Fibroblast of gingiva (primary cell): ENCODE measurements at places on chromosomes 1 and 21.

- DNase-seq: no peak
These were observed 78.3 kb downstream of the UCHL5 start for GRCh38 chr1:192980856-192981255.

GRCh38 chr1:184315254-184315653 is 71.6 kb upstream of the C1orf21 start:
- peak; percentile 91 for DNase-seq

DNA sequence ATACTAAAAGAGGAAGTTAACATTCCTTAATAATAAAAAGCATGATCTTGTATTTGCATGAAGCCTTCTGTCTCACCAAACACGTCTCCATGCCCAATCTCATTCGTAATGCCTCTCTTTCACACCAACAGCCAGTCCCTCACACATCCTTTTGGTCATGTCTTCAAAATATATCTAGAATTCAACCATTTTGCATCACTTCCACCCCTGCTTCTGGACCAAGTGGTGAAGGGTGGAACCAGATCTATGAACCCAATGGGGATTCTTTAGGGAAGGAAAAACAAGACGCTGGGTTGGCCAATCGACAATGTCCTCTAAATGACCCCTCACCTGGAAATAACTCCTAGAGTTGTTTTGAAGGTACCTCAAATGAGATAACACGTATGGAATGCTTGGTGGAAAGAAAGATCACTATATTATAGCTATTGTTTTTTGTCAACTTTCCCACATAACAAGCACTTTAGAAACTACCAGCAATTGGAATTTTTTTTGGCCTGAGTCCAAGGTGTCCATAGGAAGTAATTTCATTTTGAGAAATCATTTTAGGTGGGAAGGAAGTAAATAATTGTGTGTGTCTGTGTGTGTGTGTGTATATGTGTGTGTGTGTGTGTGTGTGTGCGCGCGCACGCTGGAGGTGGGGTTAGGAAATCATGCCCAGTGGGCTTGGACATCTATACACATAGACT is at the start of gene KCNA10:
KCNA10 (minus strand) TSS at position 51 of the 686 bp plus-strand sequence. CDS start 388 bp downstream, outside the sequence.
- DNase-seq: no peak

DNA sequence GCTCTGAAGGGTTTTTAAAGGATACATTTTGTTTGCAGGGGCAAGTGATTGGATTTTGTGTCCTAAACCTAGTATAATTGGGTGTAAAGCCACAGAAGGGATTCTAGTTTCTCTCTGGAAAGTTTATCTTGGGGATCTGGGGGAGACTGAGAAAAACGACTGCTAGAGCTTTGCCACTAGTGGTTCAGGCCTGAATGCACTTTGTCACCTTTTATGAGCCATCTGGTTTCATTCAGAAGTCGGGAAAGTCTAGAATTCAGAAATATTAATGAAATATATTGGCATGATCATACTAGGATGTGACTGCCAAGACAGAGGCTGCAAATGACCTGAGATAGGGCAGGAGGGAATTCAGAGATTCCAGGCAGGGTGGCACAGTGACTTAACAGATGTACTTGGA is 111.5 kb upstream of the KCNK2 start:
- no peak for DNase-seq

DNA sequence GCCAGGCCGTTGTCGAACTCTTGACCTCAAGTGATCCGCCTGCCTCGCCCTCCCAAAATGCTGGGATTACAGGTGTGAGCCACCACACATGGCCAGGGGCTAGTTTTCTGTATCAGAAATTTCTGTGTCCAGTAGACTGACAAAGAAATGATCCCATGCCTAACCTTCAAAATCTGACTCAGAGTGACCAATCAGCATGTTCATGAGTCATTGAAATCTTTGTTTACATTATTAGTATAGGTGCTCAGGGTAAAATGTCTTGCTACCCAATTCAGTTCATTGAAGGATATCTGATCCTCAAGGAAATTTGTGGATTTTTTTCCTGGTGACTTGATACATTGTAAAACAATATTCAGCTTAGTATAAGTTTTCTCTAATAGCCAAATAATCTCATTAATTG is 11.0 kb upstream of the LDLRAD2 start:
- DNase-seq: no peak

- DNase-seq: peak; percentile 33
These were observed 8.8 kb downstream of the ZNF683 start for GRCh38 chr1:26363549-26364448.

DNA sequence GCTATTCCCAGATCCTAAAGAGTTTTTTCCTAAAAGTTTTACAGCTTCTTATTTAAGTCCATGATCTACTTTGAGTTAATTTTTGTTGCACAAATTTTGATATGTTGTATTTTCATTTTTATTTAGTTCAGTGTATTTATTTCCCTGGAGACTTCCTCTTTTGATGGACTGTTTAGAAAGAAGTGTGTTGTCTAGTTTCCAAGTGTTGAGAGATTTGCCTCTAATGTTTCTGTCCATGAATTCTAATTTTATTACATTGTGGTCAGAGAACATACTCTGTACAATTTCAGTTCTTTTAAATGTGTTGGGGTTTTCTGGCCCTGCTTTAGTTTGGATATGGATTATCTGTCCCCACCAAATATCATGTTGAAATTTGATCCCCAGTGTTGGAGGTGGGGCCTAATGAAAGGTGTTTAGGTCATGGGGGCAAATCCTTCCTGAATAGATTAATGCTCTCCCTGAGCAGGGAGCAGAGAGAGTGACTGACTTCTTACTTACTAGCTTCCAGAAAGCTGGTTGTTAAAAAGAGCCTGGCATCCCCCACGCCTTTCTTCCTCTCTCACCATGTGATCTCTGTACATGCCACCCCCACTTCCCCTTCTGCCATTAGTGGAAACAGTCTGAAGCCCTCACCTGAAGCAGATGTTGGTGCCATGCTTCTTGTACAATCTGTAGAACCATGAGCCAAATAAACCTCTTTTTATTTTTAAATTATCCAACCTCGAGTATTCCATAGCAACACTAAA is 4.6 kb downstream of the CHD1L start:
- no peak for DNase-seq

GRCh38 chr1:18285538-18285924 is 177.9 kb downstream of the IGSF21 start:
- no peak for DNase-seq

- DNase-seq: no peak
These were observed 3.2 kb downstream of the CITED4 start for GRCh38 chr1:40858856-40859416.

DNA sequence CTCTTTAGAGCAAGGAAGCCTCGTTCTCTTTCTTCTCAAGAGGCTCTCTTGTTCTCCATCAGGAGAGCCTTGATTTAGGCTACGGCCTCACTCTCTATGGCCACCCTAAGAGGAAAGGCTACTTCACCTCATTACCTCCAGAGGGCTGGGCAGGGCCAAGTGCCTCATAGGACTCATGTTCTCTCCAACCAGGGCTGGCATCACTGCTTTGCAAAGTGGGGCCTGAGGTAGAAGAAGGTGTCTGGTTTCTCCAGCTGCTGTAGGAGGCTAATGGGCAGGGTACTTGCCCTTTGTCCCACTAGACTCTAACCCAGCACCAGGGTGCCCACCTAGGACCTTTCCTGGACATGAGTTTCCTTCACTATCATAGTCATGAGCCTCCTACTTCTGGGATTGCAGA is 2.1 kb upstream of the ATXN7L2 start:
- DNase-seq: no peak

DNA sequence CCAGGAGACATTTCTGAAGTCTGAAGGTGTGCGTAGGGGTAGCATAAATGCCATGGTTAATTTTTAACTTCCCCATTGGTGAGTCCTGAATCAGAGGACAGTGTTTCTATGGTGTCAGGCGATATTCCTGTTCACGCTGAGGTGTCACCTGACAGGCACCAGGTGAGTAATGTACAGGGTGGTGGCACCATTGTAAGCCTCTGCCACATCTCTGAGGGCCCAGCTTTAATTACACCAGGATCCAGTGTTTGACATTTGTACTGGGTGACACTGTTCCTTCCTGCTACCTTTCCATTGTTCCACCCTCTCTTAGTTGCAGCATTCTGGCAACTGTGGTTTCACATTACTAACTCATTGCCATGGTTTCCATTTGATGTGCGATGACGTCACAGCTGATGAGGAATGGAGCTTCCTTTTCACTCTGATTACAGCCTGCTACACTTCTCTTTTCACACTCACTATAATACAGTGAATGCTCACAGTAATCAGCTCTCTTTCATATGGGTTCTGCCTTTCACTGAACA is 40.6 kb upstream of the MARK1 start:
- DNase-seq: peak; percentile 19

- DNase-seq: no peak
These were observed 69.8 kb downstream of the CR1 start for GRCh38 chr1:207565546-207566468.

DNA sequence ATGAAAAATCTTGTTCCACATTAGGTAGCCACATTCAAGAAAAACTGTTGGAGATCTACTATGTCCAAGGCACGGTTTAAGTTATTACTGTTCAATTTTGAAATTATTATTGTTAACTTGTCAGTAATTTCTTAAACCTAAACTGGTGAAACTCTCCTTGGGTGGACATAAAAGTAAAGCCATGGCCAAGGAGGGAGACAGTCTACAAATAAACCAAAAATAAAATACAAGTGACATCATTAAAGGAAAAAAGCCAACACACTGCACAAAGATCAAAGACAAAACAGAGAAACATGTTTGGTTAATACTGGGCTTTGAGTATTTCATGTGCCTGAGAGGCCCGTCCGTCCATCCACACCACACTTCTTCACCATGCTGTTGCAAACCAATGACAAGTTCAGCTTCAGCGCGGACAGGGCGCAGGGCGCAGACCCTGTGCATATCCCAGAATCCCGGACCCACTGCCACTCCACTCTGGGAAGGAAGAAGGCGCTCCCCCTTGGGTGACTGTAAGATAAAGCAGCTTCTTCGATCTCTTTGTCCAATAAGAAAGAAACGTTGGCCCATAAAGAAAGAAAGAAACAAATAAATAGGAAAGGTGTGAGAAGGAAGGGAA is 918 bp upstream of the RASAL2 start:
- no peak for DNase-seq

GRCh38 chr1:230750576-230750975 is 3.4 kb downstream of the CAPN9 start:
- no peak for DNase-seq

GRCh38 chr1:109546311-109547109 is 1.9 kb upstream of the GNAI3 start:
- peak; percentile 75 for DNase-seq

GRCh38 chr1:25711555-25712298 is 88.3 kb upstream of the SELENON start:
- DNase-seq: peak; percentile 90

DNA sequence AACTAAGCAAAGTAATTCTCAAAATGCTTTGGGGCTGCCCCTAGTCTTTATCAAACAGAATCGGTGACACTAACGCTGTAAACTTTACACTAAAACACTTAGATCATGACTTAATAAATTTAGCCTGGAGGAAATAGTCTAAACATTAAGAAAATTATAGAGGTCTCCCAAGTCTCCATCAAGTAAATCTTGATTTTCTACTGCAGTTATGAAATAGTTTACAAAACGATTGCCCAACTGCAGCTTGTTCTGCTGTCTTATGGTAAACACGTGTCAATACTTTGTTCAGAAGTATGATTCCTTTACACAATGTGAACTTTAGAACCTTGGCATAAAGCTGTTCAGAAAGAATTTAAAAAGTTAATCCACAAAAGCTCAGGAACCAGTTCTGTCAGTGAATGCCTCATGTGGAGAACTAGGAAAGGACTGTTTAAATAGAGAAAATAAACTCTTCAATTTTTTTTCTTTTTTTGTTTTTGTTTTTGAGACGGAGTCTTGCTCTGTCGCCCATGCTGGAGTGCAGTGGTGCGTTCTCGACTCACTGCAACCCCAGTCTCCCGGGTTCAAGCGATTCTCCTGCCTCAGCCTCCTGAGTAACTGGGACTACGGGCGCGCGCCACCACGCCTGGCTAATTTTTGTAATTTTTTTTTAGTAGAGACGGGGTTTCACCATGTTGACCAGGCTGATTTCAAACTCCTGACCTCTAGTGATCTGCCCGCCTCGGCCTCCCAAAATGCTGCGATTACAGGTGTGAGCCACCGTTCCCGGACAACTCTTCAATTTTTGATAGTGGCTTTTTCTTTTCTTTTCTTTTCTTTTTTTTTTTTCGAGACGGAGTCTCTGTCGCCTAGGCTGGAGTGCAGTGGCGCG is 1.6 kb downstream of the DDI2 start:
- DNase-seq: peak; percentile 87

DNA sequence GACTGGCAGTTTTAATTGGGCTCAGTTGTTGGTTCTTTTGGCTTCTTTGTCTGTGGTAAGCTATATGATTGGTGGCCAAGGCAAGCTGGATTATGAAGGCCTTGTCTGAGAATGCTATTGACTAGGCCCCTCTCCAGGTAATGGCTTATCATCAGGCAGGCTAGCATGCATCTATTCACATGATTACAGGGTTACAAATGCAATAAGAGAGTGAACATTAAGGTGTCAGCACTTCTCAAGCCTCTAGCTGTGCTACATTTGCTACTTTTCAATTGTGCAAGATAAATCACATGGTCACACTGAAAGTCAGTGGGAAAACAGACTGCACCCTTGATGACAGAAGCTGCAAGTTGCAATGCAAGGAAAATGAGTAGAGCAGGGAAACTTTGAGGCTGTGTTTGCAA is 550.9 kb upstream of the TMPRSS15 start:
- no peak for DNase-seq

- DNase-seq: peak; percentile 20
These were observed 53.2 kb downstream of the CNN3 start for GRCh38 chr1:94873520-94874351.

DNA sequence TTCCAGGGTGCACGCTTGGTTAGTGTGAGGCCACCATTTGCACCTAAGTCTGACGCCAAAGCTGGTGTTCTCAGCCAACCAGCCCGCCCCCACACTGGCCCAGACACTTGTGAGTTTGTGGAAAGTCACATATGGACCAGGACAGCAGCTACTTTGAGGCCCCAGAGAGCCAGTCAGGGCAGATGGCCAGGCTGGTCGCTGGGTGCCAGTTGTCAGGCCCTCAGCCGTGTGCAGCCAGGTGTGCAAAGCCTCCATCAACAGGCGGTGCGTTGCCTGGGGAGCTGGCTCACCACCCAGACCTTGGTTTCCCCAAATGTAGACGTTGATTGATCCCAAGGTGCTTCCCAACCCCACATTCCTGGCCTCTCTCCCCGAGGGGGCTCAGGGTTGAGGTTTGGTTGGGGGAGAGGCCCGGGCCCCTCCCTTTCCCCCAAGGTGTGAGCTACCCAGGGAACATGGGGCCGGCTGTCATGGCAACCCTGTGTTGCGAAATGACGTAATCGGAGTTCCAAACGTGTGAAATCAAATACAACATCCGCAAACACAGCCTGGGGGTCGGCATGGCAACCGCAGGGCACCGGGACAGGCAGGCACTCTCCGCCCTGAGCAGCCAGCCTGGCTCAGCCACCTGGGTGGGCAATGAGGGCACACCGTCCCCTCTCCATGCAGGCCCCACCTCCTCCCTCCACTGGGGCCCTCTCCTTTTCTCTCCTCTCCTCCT is 42.2 kb upstream of the WNT4 start:
- no peak for DNase-seq

- DNase-seq: no peak
These were observed at the start of gene CHRM3 for GRCh38 chr1:239386453-239387303. CHRM3 (plus strand) TSS chr1:239386568; CDS start chr1:239907452, 520,884 bp downstream.

- peak; percentile 100 for DNase-seq
These were observed 37.3 kb upstream of the COL6A2 start for GRCh38 chr21:46060596-46061061.
